Muscle of arm (tissue), 14 donors: ENCODE measurements at places on chromosomes 2 and 18. TPM values are rescaled to one million over a fixed set of nuclear protein-coding genes. Genes with fewer than 3 reads are reported as not detected.

CPS1 gene
- 3.1 TPM for polyA plus RNA-seq

IL36G gene
- polyA plus RNA-seq: 0.50 TPM

DNA sequence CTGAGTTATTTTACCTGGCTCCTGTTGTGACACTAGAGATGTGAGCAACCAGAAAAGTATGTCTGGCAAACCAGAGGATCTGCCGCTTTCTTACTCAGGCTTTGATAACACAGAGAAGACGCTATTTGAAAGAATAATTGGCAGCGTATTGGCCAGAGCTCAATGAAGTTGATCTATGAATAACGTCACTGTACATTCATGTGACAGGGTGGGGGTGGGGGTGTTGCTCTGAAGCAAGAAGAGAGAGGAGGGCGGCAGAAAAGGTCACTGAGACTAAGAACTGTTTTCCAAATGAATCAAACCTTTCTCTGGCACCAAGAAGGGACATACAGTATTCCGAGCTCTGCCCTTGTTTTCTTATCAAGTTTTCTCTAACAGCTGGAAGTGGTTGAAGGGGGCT lies 1.7 kb upstream of the ONECUT2 start:
- no peak for DNase-seq

- DNase-seq: no peak
These were observed 36.2 kb downstream of the TNS1 start for GRCh38 chr2:217966423-217967070.
